ENCODE measurements at places on chromosomes 1 and 21.

DNA sequence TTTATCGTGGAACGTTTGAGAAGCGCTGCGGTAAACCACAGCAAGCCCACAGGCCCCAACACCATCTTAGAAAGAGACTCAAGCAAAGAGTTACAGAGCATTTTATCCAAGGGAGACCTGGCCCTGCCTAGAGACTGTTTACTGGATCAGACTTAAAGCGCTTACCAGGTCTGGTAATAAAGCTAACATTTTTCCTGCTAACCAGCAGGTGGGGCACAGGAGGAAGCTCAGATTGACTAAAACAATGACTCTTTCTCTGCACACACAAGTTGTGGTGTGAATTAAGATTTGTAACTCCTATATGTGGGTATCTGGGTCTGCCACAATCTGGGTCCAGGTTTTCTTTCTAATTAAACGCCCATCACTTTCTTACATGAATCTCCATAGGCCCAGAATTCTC lies 136.5 kb upstream of the ETS2 start:
- DNase-seq: no peak

DNA sequence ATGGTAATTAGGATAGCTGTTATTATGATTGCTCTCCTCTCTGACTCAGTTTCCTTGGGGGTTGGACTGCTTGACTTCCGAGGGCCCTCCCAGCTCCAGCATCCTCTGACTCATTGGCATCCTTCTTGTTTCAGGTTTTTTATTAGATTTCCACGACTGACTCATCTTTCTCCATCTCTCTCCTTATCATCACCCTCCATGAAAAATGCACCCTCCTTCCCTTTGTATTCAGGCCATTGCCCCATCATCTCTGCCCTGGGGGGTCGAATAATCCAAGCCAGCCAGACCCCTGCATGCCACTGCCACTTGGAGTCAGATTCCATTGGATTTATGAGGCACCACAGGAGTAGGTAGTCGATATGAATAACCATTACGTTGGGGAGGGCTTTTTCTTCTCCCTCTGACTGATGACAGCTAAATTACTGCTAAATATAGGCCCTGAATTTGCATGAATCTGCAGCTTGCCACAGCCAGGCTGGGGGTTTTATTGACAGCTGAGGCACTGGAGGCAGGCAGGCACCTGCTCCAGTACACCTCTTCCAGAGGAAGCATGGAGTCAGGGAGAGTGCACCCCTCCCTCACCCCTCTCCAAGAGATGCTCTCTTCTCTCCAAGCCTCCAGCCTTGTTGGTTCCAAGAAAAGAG lies 91.7 kb downstream of the C1orf94 start:
- no peak for DNase-seq

- DNase-seq: no peak
These were observed 10.9 kb upstream of the CD5L start for GRCh38 chr1:157852476-157852875.

- DNase-seq: no peak
These were observed 84.4 kb upstream of the ACTRT2 start for GRCh38 chr1:2936559-2937515.

DNA sequence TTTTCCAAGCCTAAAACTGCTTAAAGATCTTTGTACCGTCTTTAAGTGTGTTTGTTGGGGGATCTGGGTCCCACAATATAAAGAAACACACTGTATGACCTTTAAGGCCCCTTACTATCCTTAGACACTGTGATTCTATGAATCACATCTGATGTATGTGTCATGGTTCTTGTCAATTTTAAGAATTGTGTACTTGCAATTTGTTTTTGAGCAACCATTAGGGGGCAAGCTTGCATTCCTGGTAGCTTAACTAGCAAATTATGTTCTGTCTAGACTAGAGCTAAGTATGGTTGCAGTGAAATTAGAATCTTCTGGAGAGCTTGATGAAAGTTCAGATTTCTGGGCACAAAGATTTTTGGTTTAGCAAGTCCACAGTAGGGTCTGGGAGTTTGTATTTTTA lies 219.5 kb downstream of the TPR start:
- DNase-seq: no peak

DNA sequence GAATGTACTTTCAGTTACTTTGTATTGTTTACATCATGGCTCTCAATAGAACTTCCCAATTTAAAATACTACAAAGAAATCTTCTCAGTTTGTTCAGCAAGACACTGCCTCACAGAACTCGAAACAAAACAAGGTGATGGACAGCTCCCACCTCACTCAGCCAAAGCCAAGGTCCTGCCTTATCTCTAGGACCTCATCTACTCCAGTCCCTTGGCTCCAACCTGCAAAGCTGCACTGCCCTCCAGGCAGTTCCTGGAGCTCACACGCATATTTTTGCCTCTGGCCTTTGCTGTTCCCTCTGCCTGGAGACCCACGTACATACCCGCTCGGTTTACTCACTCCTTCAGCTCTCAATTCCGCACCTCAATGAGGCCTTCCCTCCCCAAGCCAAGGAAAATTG lies 40.3 kb downstream of the MCOLN2 start:
- DNase-seq: no peak

DNA sequence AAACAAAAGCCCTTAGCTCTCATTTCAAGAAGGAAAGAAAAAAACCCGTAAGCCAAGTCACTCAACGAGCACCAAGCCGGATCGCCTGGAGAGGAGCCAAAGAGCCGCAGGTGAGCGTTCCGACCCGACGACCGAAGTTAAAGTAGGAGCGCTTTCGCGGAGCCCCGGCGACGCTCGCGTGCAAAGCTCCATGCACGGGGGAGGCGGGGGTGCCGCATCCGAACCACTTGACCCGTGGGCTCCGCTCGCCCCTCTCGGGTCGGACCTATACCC lies 382 bp downstream of the GPBP1L1 start:
- DNase-seq: peak; percentile 56

GRCh38 chr1:201988601-201989000 lies 6.2 kb downstream of the RNPEP start:
- DNase-seq: no peak

DNA sequence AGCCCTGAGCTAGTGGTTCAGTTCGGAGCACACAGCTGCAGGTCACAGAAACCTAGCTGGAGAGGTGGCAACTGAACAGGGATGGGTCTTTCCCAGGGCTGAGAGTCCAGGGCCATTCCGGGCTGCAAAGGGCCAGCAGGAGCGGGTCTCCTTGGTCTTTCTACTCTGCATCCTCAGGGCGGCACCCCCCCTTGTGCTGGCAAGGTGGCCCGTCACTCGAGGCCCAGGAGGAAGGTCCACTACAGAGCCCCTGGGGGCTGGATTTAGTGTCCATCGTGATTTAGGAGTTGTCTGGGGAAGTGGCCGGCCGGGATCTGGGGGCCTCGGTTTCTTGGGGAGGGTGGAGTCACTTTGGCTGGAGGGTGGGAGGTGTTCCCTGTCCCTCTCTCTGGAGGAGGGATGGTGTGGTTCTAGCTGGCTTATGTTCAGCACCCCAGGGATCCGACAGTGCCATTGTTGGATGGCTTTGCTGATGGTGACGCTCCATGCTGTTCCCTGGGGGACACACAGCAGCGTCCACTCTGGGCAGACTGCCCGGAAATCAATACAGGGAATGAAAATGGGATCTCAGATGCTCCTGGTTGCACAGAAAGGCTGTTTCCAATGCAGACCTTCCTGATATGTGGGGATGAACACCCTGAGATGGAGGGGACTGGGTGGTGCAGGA lies 64.4 kb downstream of the UMODL1 start:
- no peak for DNase-seq

DNA sequence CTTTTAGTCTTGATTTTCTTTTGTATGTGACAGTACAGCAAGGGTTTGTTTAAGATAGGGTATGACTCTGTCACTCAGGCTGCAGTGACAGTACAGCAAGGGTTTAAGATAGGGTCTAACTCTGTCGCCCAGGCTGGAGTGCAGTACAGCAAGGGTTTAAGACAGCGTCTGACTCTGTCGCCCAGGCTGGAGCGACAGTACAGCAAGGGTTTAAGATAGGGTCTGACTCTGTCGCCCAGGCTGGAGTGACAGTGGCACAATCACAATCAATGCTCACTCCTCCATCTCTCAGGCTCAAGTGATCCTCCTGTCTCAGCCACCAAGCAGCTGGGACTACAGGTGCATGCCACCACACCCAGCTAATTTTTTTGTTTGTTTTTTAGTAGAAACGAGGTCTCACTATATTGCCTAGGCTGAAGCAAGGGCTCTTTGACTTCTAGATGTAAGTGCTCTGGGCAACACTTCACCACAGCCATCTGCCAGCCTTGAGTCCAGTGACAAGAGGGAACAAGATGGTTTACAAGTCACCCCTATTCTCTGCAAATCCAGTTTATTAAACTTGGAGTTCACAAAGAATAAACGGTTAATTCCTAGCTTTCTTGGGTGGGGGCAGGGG lies 965 bp upstream of the SH2D5 start:
- DNase-seq: no peak

DNA sequence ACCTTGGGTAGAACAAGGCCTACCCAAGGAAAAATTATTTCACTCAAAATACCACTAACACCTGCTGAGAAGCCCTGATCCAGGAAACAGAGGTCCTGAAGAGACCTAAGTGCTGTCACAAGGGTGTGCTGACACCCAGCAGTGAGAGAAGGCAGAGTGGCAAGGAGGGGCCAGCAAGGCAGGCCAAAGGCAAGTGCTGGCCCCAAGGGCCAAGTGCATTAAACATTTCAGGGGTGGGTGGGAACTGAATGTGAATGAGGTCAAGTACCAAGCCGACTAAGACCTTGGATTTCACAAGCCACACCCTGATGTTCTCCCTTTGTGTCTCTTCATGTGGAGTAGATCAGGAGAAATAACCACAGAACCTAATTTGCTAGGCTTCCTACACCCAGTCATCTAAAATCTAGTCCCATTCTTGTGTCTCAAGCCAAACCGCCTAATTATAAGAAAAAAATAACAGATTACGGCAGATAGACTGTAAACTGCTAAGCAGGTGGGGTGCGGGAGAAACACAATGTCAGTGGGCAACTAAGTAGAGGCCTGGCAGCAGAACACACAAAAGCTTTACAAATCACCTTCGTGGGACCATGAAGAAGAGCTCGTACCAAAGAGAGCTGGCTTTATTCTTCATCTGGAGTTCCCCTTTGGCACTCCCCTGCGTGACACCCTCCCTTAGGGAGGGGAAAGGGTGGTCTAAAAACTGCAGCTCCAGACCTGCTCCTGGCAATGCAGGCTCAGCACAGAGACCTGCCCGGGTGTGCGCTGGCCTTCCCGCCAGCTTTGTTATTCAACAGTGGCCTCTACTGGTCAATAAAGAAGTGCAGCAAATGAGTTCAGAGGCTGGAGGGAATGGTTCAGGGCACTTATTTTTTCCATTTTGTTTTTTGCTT lies 8.7 kb downstream of the UBE2G2 start:
- peak; percentile 68 for DNase-seq

DNA sequence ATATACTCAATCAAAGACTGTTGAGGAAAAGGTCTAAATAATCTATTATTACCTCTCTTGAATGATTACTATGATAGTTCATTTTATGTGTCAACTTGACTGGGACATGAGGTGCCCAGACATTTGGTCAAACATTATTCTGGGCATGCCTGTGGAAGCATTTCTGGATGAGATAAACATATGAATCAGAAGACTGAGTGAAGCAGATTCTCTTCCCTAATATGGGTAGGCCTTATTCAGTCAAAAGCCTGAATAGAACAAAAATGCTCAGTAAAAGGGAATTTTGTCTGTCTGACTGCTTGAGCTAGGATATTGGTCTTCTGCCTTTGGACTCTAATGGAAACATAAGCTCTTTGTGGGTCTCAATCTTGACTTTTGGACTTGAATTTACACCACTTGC lies 73.3 kb upstream of the SOX13 start:
- DNase-seq: no peak

GRCh38 chr1:169156580-169156979 lies 50.1 kb downstream of the ATP1B1 start:
- no peak for DNase-seq

- no peak for DNase-seq
These were observed 573 bp downstream of the KLHL21 start for GRCh38 chr1:6601923-6602668.

DNA sequence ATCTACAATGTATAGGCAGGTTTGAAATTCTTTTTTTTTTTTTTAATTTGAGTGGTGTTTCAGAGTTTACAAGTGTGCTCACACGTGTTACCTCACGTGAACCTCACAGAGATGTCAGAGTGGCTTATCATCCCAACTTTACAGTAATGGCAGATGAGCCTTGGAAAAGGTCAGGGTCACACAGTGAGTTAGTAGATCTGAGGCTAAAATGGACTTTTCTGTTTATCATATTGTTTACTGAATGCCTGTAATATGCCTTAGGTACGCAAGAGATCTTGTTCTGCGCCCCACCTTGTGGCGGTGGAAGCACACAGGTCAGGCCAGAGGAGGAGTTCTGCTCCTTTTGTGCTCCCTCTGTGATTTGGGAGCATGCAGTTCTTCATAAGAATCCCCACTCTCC lies 80.0 kb downstream of the DYRK1A start:
- no peak for DNase-seq

DNA sequence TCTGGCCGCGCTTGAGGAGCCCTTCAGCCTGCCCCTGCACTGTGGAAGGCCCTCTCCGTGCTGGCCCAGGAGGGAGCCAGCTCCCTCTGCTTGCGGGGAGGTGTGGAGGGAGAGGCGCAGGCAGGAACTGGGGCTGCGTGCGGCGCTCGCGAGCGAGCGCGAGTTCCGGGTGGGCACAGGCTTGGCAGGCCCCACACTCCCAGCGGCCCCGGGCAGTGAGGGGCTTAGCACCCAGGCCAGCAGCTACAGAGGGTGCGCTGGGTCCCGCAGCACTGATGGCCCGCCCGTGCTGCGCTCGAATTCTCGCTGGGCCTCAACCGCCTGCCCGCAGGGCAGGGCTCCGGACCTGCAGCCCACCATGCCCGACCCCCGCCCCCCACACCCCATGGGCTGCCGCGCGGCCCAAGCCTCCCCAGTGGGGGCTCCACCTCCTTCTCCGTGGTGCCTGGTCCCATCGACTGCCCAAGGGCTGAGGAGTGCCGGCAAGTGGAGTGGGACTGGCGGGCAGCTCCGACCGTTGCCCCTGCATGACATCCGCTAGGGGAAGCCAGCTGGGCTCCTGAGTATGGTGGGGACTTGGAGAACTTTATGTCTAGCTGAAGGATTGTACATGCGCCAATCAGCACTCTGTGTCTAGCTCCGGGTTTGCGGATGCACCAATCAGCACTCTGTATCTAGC lies 46.0 kb downstream of the COL24A1 start:
- no peak for DNase-seq

DNA sequence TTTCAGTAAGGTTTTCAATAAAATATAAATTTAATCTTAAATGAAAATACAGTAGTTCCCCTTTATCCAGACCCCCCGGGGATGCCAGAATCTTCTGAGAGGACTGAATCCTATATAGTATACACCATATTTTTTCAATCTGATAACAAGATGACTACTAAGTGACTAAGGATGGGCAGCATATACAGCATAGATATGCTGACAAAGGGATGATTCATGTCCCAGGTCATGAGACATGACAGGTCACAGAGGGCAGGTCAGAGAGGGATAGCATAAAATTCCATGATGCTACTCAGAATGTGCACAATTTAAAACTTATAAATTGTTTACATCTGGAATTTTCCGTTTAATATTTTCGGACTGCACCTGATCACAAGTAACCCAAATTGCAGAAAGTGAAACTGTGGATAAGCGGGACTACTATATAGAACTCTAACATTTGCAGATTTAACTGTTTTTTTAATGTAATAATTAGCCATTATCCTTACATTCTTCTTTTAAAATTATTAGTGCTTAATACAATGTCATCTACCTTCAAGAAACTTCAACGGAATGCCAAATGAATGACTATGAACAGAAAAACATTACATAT lies 48.8 kb downstream of the LRRC40 start:
- no peak for DNase-seq

GRCh38 chr1:3996846-3997705 lies 97.0 kb upstream of the C1orf174 start:
- DNase-seq: no peak

All from CD4-positive, alpha-beta T cell treated with Interleukin-2 at 100 ng/mL for 4 hours (primary cell).